Left renal cortex interstitium (tissue), 4 donors: ENCODE measurements at places on chromosomes 3 and 15.

- DNase-seq, result no peak
Observed at GRCh38 chr15:52798529-52799101, 8.5 kb upstream of the ONECUT1 start.

- no peak for DNase-seq
Observed at GRCh38 chr15:41512940-41513505, 604 bp downstream of the LTK start.

- DNase-seq, result no peak
Observed at GRCh38 chr15:85154061-85154460, 172.4 kb downstream of the PDE8A start.

- DNase-seq, result no peak
Observed at GRCh38 chr3:169836078-169836941, 23.6 kb upstream of the LRRC34 start.

- DNase-seq, result no peak
Observed at GRCh38 chr15:90582553-90582952, 52.8 kb downstream of the CRTC3 start.

DNA sequence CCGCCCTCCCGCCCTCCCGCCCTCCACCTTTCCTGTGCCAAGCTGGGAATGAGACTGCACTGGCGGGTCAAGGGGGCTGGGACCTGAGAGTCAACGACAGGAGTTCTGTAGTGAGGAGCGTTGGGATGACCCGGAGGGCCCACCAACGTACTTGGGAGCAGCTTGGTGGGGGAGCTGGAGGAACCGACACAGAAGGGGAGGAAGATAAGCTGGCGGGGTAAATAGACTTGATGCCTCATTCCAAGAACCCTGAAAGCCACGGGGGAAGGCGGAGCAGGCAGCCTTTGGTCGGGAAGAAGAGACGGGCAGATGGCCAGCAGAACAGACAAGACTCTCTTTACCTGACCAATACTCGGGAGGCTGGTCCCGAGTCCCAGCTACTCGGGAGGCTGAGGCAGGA, 277 bp downstream of the FMN1 start:
- no peak for DNase-seq

DNA sequence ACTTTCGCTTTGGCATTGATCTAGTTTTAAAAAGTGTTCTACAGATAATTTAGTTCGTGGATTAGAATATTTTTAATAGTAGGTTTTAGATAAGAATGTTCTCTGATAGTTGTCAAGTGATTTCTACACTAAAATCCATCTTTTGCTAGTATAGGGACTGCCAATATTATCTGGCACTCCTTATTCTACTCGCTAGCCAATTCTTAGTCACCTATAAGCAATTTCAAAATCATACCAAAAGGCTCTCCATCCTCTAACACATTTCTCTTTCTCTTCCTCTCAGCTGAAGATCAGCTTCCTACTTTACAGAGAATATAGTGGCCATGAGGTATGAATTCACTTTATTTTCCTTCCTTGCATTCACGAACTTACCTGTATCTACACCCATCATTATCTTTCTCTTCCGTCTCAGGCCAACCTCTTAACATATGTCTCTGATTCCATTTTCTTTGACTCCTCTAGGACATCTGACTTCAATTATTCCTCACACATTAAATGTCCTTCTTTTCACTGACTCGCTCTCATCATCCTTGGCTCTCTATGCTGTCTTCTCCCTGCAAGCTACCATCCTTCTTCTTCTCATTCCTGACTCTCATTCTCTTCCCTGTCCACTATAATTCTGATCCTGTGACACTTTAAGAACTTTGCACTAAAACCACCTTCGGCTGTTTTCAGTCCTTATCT, 35.5 kb downstream of the C3orf80 start:
- DNase-seq, result no peak

DNA sequence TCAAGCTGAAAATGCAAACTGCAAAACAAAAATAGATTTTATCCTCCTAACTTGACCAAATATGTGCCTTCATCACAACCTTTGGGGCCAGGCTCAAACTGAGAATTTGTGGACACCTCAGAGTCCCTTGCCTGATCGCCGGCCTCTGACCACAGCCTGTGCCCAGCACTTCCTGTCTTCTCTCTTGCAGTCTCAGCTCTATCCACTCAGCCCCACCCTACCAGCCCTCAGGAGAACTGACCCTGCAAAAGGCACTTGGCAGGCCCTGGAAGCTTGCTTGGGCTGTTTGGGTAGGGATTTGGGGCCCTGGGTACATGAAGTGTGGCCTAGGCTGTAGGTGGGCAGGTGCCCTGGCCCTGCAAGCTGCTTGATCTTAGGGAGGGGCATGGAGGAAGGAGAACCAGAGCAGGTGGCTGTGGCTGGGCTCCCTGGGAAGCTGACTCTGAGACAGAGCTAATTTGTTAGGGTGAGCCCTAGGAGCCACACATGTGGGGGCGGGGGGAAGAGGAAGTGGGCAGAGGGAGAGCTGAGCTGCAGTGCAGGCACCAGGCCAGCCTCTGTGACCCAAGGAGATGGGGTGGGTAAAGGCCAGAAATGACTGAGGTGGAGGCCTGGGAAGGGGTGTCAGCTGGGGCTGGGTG, 8.6 kb downstream of the CLEC3B start:
- DNase-seq, result no peak

DNA sequence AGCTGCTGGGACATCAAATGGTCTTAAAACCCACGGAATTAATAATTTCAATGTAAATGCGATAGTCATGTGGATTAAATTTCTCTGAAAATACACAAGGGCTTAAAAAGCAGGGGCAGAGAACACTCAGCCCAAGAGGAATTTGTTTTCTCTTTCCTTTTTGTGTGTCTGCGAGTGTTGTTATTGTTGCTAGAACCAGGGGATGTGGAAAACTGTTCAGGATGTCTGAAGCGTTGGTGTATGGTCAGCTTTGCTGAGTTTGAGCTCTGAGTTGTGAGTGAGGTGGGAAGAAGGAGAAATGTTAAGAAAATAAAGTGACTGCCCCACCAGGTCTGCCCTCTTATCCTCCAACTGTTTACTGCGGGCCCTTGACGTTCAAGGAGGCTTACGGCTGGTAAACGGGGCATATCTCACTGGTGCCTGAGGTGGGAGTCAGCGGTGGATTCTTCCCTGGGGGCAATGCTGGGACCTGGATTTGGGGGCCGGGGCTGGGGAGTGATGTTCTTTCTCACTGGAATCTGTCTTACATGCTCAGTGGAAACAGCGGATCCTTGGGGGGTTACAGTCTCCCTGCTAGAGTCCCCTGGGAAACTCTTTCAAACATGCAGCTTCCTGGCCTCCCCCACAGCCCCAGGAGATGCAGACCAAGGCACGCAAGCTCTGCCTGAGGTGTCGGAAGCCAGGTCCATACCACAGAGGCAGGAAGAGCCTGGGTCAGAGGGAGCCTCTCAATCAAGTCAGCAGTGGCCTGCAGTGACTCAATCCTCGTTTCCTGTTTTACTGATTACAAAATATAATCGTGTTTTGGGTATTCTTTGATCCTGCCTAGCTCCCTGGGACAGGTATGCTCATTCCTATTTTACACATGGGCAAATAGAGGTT, 41.8 kb downstream of the ITGA11 start:
- no peak for DNase-seq
